ENCODE measurements at places on chromosomes 1 and 21.

DNA sequence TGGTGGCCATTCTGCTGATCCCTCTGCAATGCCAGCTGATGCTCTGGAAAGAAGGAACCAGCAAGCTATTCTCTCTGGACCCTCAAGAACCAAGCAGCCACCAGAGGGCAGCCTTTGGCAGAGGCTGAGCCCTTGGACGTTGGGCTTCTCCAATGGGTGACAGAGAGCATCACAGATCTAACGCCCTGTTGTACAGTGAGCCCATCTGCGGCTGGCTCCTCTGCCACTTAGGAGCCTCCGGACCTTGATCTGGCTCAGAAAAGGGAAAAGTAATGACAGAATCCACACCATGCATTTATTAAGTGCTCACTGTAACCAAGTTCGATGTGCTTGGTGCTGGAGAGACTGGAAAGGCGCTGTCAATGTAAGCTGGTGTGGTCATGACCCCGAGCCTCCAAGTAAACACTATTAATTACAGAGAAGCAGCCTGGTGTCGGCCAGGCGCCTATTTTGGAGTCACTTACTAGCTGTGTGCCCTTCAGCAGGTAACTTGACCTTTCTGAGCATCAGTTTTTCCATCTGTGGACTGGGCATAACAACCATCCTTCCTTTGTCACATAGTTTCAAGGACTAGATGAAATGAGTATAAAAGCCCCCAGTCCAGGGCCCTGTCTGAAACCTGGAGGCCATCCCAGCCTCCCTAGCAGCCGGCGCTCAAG, 34.9 kb downstream of the ECE1 start:
- H3K27ac ChIP-seq: peak overlapping the region; percentile 76
- peaks cover 48% of the 10 kb centered on the region for H3K4me1 ChIP-seq
- H3K27me3 ChIP-seq: no peaks in the 10 kb centered on the region
- DNase-seq: peak; percentile 96
- peaks cover 70% of the 10 kb centered on the region for H3K36me3 ChIP-seq

GRCh38 chr1:2166254-2166653, 28.3 kb downstream of the FAAP20 start:
- DNase-seq: no peak
- H3K27ac ChIP-seq: no peak overlapping the region
- no peaks in the 10 kb centered on the region for H3K27me3 ChIP-seq
- no peaks in the 10 kb centered on the region for H3K36me3 ChIP-seq
- no peaks in the 10 kb centered on the region for H3K4me1 ChIP-seq

- no peaks in the 10 kb centered on the region for H3K27me3 ChIP-seq
- no peaks in the 10 kb centered on the region for H3K36me3 ChIP-seq
- H3K27ac ChIP-seq: peak overlapping the region; percentile 84
- peaks cover 68% of the 10 kb centered on the region for H3K4me1 ChIP-seq
- peak overlapping the region; percentile 31 for H3K4me3 ChIP-seq
Measured at GRCh38 chr21:38499296-38499695, 1.0 kb upstream of the ERG start.

GRCh38 chr1:21341022-21341421, 50.8 kb upstream of the ECE1 start:
- H3K4me1 ChIP-seq: peaks cover 60% of the 10 kb centered on the region
- H3K27ac ChIP-seq: peak overlapping the region; percentile 97
- no peaks in the 10 kb centered on the region for H3K36me3 ChIP-seq
- no peaks in the 10 kb centered on the region for H3K27me3 ChIP-seq

All from ascending aorta (tissue), 2 donors.